Posterior vena cava (tissue), 2 donors: ENCODE measurements at places on chromosomes 1 and 21.

DNA sequence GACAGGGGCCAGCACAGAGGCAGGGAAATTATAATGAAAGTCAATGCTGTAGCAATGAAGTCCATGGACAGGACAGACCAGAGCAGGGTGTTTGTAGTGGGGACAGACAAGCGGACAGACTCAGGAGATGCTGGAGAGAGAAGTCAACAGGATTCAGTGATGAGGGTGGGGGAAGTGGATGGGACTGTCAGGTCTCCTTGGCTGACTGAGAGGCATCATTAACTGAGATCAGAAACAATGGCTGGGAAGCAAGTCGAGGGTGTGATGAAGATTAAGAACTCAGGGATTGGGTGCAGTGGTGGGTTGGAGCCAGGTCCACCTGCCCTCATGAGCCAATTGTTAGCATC is 25.5 kb downstream of the CD58 start:
- no peak for DNase-seq

- DNase-seq: no peak
These were observed 87.5 kb upstream of the SGIP1 start for GRCh38 chr1:66446261-66447001.

DNA sequence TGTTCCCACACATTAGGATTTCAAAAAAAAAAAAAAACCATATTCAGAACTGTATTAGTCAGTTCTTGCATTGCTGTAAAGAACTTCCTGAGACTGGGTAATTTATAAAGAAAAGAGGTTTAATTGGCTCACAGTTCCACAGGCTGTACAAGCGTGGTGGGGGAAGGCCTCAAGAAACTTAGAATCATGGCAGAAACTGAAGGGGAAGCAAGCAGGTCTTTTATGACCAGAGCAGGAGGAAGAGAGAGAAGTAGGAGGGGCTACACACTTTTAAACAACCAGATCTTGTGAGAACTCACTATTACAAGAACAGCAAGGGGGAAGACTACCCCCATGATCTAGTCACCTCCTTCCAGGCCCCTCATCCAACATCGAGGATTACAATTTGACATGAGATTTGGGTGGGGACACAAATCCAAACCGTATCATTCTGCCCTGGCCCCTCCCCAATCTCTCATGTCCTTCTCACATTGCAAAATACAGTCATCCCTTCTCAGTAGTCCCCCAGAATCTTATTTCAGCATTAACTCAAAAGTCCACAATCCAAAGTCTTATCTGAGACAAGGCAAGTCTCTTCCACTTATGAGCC is 51.8 kb downstream of the POU2F1 start:
- no peak for DNase-seq

DNA sequence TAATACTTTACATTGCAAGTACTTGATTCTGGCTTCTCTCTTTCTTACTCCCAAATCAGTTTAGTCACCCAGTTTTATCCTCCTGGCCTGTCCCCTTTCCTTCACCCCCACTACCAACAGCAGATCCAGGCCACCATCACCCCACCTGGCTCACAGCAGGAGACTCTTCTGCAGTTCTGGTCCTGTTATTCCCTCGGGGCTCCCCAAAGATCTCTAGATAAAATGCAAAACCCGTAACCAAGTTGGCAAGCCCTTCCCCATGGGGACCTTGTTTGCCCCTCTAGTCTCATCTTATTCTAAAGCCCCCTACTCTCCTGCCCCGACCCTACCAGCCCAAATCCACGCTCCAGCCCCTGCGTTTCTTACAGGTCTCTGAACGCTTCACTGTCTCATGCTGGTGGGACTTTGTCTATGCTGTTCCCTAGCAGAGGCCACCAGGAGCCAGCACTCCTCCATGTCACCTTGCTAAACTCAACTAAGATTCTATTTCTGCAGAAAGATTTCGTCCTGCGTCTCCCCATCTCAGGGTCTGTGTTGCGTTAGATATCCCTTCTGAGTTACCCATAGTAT is 4.0 kb downstream of the ABCG1 start:
- no peak for DNase-seq

DNA sequence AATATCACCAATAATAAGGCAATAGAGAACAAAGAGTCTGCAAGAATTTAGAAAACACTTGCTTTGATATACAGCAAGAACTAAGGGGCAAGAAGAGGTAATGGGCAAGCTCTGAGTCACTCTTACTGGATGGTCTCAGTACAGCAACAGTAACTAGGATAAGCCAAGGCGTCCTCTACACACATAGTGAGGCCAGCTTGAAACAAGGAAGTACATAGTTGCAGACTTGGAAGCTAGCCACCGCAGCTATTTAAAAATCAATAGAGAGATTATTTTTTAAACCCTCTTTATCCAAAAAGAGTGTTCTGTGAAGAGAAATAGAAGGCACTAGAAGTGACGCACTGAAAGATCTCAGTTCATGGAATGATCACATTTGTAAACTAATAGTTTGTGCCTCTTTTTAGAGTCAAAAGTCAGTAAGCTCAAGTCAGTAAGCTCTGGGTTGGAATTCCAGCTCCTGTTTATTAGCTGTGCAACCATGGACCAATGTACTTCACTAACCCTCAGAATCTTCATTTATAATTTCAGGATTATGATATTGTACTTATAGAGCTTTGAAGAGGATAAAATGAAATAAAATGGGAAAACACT is 118.6 kb downstream of the AKT3 start:
- DNase-seq: peak; percentile 60

- DNase-seq: no peak
These were observed 36.0 kb upstream of the LHX4 start for GRCh38 chr1:180194048-180194425.

GRCh38 chr1:23422241-23422877 is 2.2 kb downstream of the TCEA3 start:
- DNase-seq: peak; percentile 93

DNA sequence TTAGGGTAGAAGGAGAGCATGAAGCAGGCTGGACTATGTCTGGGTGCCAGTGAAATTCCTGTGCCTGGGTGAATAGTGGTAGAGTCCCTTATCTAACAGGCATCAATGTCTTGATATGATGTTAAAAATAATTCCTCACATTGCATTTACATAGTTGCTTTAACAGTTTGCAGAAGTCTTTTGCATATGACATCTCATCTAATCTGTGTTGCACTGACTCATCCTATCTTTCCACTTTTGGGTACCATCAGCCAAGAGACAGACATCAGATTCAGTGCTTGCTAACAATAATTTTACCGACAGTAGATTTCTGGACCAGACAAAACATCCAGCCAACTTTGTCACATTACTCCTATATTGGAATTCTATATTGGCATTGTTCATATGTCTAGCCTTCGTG is 92.5 kb downstream of the WDR64 start:
- no peak for DNase-seq

GRCh38 chr1:219576931-219577730 is 35.8 kb downstream of the ZC3H11B start:
- no peak for DNase-seq

DNA sequence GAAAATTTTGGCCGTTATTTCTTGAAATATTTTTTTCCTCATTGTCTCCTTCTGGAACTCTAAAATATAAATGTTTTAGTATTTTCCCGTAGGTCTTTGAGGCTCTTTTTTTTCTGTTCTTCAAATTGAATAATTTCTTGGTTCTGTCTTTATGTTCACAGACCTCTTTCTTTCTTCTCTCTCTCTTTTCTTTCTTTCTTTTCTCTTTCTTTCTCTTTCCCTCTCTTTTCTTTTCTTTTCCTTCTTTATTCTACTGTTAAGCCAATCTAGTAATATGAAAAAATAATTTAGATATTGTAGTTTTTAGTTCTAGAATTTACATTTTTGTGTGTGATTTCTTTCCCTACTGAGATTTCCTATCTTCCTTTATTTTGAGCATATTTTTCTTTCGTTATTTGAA is 30.1 kb downstream of the CLIC4 start:
- no peak for DNase-seq

DNA sequence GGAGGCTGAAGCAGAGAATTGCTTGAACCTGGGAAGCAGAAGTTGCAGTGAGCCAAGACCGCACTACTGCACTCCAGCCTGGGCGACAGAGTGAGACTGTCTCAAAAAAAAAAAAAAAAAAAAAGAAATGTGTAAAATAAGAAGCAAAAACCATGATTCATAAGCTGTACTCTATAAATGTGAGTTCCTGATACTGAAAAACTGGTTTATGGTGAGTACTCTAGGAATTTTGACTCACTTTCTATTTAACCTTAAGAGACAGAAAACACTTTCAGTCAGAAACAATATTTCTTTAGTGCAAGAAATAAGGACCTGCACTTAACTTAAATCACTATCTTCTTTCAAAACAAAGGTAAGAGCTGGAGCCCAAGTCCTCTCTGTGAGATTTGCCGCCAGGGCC is 19.9 kb upstream of the POU2F1 start:
- no peak for DNase-seq

DNA sequence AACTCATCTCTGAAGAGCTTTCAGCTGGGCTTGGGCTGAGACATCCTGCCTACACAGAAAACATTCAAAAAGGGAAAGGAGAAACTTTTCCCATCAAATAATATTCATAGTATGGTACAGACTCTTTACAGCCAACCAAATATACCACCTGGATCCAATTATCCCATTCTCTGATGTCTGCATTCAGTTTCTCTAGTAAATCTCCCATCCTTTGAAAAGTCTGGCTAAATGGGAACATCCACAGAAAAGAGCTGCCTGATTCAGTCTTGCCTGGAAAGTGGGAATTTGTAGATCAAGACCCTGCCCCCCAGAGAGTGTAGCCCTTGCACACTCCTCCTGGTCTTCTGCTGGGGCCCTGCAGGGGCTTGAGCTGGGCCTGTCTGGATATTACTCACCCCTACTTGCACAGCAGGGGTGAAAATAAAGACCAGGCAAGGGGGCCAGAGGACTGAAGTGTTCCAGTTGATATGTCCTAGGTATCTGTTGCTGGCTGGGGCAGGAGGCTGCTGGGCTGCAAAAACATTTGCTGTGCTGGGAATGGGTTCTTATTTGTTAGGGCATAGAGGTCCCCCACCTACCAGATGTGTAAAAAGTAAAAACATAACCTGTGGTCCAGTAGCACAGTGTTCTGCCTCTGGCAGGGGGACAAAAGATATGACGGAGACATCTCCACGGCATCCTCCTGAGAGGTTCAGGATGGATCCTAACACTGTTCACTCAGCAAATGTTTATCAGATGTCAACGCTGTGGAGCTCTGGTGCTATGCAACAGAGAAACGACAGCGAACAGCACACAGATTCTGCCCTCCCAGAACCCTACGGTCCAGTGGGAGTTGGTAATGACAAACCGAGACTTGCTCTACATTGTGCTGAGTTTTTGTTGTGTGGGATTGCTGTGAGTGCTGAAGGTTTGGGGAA is 140.3 kb downstream of the PLXNA2 start:
- no peak for DNase-seq

GRCh38 chr1:42926235-42926878 is 32.3 kb downstream of the SLC2A1 start:
- DNase-seq: no peak

GRCh38 chr1:30872033-30872947 is 36.3 kb downstream of the SDC3 start:
- no peak for DNase-seq

- no peak for DNase-seq
These were observed 8.6 kb upstream of the LRRC8B start for GRCh38 chr1:89516055-89516454.

GRCh38 chr1:6738987-6739676 is 37.5 kb upstream of the DNAJC11 start:
- DNase-seq: peak; percentile 48

GRCh38 chr1:228494970-228495853 is 8.0 kb downstream of the RNF187 start:
- DNase-seq: no peak

DNA sequence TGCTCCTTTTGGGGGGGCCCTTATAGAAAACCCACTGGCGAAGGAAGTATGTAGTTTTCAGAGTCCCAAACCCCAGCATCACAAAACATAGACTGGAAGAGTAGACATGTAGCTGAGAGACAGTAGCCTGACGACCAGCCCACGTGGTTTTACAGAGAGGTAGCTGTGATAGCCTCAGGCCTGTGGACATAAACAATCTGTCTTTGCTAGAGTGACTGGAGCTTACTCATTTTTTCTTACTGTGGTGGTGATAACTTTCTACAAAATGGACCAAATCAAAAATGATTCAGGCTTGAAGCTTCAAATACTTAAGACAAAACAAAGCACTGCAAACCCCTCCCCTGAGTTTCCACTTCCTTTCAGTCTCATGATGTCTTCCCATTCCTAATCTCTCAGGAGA is 497.0 kb downstream of the RWDD3 start:
- DNase-seq: no peak

DNA sequence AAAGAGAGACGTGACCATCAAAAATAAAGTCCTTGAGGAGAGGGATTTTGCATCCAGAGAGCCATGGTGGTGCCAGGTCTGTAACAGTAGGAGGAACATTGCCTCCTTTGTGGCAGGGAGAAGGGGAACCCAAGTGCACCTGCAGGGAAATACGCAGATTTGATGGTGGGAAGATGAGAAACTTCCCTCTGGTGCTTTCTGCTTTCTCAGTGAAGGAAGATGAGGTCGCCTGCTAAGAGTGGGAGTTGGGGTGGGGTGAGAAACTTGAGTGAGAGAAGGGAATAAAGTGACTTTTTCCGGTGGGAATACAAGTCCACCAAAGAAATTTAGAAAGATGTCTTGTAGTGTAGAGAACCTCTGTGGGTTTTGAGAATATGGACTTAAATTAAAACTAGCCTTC is 9.1 kb downstream of the PLA2G4A start:
- DNase-seq: no peak

DNA sequence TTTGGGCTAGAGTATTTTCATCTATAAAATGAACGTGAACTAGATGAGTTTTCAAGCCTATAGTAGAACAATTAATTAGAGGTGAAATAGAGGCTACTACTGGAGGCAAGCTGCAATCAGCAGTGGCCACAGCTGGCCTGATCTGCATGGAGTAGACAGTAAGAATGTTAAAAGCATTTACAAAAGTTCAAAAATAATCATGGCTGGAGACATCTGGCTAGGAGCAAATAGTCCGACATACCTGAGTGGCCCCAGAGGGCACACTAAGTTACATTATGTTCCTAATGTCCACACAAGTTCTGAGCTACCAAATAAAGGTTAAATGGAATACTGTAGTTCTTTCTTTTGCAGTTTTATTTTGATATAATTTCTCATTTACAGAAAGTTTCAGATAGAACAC is 28.0 kb downstream of the MPZL1 start:
- DNase-seq: no peak

- DNase-seq: no peak
These were observed 12.9 kb downstream of the COL16A1 start for GRCh38 chr1:31690921-31691320.

DNA sequence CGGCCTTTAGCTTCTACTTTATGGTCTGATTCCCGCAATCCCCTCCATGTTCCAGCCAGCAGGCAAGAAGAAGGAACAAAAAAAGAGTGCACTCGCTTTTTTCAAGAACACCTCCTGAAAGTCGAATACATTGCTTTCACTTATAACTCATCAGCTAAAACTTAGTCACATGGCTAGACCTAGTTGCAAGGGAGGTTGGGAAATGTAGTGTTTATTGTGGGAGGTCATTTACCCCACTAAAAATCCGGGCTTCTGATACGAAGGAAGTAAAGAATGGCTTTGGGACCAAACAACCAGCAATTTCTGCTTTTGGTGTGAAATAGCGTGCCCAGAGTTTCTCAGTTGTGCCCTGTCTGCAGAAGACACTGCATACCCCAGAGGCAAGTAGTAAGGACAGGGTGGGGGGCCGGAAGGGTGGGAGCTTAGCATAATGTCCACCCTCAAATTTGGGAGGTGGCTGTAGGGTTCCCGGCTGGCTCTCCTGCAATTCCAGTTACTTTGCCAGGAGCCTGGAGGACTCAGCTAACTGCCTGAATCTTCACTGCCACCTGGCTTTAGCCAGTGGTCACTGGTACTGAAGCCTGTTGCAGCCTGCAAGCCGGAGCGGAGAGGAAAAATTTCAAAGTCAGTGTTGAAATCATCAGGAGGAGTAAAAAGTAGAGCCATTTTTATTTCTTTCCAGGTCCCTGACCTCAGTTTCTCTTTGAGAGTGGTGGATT is 57.7 kb upstream of the F3 start:
- DNase-seq: peak; percentile 77
